ENCODE measurements at places on chromosomes 1 and 21. TPM values are rescaled to one million over a fixed set of nuclear protein-coding genes. Genes with fewer than 3 reads are reported as not detected.

DNA sequence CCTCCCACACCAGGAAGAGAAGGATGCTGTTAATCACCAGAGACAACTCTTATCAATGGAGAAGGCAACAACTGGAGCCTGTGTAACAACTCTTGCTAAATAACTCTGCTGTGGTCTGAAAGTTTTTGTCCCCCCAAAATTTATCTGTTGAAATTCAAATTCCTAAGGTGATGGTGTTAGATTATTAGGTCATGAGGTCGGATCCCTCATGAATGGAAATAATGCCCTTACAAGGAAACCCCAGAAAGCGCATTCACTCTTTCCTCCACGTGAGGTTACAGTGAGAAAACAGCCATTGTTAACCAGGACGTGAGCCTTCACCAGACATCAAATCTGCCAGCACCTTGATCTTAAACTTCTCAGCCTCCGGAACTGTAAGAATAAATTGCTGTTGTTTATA is 141.9 kb upstream of the CXADR start:
- no peaks in the 10 kb centered on the region for H3K36me3 ChIP-seq
- no peak for DNase-seq
- peaks cover 3% of the 10 kb centered on the region for H3K4me1 ChIP-seq
- no peaks in the 10 kb centered on the region for H3K27me3 ChIP-seq
- no peak overlapping the region for H3K27ac ChIP-seq
- no peak overlapping the region for H3K4me3 ChIP-seq

DNA sequence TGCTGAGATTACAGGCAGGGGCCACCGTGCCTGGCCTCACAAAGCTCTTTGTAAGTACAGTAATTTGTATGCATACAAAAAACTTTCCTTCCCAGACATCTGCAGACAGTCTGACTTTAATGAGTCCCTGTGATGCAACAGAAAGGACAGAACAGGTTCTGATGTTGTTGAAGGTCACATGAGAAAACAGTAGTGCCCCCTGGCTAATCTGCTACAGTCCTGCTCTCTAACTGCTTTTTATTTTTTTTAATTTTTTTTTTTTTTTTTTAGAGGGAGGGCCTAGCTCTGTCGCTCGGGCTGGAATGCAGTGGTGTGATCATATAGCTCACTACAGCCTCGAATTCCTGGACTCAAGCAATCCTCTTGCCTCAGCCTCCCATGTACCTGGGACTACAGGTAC is 36.7 kb downstream of the ACBD3 start:
- no peak for DNase-seq
- no peak overlapping the region for H3K27ac ChIP-seq
- no peaks in the 10 kb centered on the region for H3K27me3 ChIP-seq
- H3K4me3 ChIP-seq, result no peak overlapping the region
- no peaks in the 10 kb centered on the region for H3K36me3 ChIP-seq

- no peaks in the 10 kb centered on the region for H3K27me3 ChIP-seq
- DNase-seq, result no peak
- no peaks in the 10 kb centered on the region for H3K4me1 ChIP-seq
- H3K27ac ChIP-seq, result no peak overlapping the region
- H3K36me3 ChIP-seq, result no peaks in the 10 kb centered on the region
These were observed 12.9 kb downstream of the DESI2 start for GRCh38 chr1:244665771-244666217.

Gene PLA2G2F
- total RNA-seq, result not detected

DNA sequence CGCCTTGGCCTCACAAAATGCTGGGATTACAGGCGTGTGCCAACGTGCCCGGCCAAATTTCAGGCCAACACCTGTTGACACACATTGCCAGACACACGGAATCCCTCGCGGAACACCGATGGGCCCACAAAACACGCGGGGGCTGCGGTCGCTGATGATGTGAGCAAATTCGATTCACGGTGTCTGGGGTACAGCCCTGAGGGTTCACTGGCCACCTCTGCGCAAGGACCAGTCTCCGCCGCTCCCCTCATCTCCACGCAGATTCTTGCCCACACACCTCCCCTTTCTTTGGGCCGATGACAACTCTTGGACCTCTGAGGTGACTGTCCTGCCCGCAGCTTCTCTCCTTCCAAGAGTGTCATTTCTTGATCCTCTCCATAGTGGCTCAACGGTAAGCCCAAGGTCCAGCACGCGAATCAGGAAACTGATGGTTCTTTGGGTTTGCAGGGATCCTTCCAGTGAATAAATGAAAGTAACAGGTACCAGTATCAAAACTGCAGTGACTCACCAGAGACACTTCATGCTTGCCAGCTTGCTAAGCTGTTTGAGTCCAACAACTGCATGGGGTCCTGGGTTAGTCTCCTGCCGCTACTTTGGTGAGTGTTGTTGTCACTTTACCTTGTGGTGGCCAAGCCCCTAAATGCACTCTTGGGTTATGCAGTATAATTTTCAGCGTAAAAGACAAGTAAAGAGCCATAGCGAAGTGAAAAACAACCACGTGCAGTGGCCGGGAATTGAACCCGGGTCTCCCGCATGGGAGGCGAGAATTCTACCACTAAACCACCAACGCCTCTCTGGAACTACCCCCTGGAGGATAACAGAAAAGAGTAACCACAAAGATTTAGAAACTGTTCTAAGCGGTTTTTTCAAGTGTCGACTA is 11.0 kb upstream of the RNU1-3 start:
- H3K27ac ChIP-seq, result no peak overlapping the region
- no peak overlapping the region for H3K4me3 ChIP-seq
- H3K36me3 ChIP-seq, result no peaks in the 10 kb centered on the region
- H3K27me3 ChIP-seq, result no peaks in the 10 kb centered on the region

- H3K27me3 ChIP-seq, result no peaks in the 10 kb centered on the region
- DNase-seq, result peak; percentile 63
These were observed 35.2 kb downstream of the DNASE2B start for GRCh38 chr1:84433258-84434080.

Data from testis (tissue), 5 donors.